Placental epithelial cell (primary cell): ENCODE measurements at places on chromosomes 6 and 20. TPM values are rescaled to one million over a fixed set of nuclear protein-coding genes. Genes with fewer than 3 reads are reported as not detected.

The KCNK5 gene
- 0.22 TPM in 1 of 2 replicates, not detected in the other for total RNA-seq

The SYNDIG1 gene
- total RNA-seq = not detected in 2 replicates

The HLA-DRB5 gene
- not detected in 2 replicates for total RNA-seq

The PROKR2 gene
- not detected in 2 replicates for total RNA-seq

The LY6G6D gene
- total RNA-seq = not detected in 2 replicates

The SEL1L2 gene
- not detected in 2 replicates for total RNA-seq

The NRSN1 gene
- total RNA-seq = not detected in 2 replicates

The GABRR1 gene
- not detected in 2 replicates for total RNA-seq

The PLN gene
- total RNA-seq = 0.11 TPM in 1 of 2 replicates, not detected in the other

The ENPP1 gene
- 339 and 481 TPM in 2 replicates for total RNA-seq

The ELOVL4 gene
- 2.3 and 2.4 TPM in 2 replicates for total RNA-seq

The TTLL9 gene
- total RNA-seq = under 0.01 TPM in 1 of 2 replicates, not detected in the other

The PCSK2 gene
- not detected in 2 replicates for total RNA-seq

The FOXS1 gene
- not detected in 2 replicates for total RNA-seq

The SPATS1 gene
- total RNA-seq = not detected in 2 replicates

The REV3L gene
- total RNA-seq = 19.2 and 22.0 TPM in 2 replicates

The DNAAF9 gene
- 14.1 and 15.9 TPM in 2 replicates for total RNA-seq

The BCKDHB gene
- 23.9 and 27.7 TPM in 2 replicates for total RNA-seq

The MOCS3 gene
- total RNA-seq = 9.4 and 14.4 TPM in 2 replicates

The B3GAT2 gene
- total RNA-seq = not detected in 2 replicates

The TMEM217 gene
- total RNA-seq = 2.4 and 3.5 TPM in 2 replicates

The FRS3 gene
- total RNA-seq = 2.7 TPM in 2 replicates

The OR2H1 gene
- not detected in 2 replicates for total RNA-seq

The OR2B6 gene
- total RNA-seq = not detected in 2 replicates

The PLA2G7 gene
- 7.2 and 7.5 TPM in 2 replicates for total RNA-seq

The NR2E1 gene
- not detected in 2 replicates for total RNA-seq

The RNF217 gene
- 93.0 and 288 TPM in 2 replicates for total RNA-seq

The TSPO2 gene
- total RNA-seq = not detected in 2 replicates

The EIF2S2 gene
- total RNA-seq = 49.9 and 55.1 TPM in 2 replicates

The GFRA4 gene
- total RNA-seq = not detected in 2 replicates

The MDFI gene
- 223 and 402 TPM in 2 replicates for total RNA-seq

The PNLDC1 gene
- 0.11 TPM in 1 of 2 replicates, not detected in the other for total RNA-seq

The MAS1 gene
- total RNA-seq = not detected in 2 replicates

The ADGRF5 gene
- 6.7 and 13.7 TPM in 2 replicates for total RNA-seq

The C6orf89 gene
- total RNA-seq = 29.8 and 47.4 TPM in 2 replicates

The ESR1 gene
- not detected in 2 replicates for total RNA-seq

The CST1 gene
- total RNA-seq = not detected in 2 replicates

The DCBLD1 gene
- total RNA-seq = 21.6 and 80.6 TPM in 2 replicates

The C6orf132 gene
- 9.8 and 19.8 TPM in 2 replicates for total RNA-seq

The E2F1 gene
- 4.7 and 5.6 TPM in 2 replicates for total RNA-seq

The SPATA25 gene
- total RNA-seq = 0.98 and 2.0 TPM in 2 replicates

The HLA-DQA2 gene
- not detected in 2 replicates for total RNA-seq

The SCRT2 gene
- total RNA-seq = not detected in 2 replicates

The PPP1R3G gene
- total RNA-seq = 7.9 and 11.4 TPM in 2 replicates

The ZNF512B gene
- 15.3 and 15.6 TPM in 2 replicates for total RNA-seq

The HNF4A gene
- total RNA-seq = not detected in 2 replicates

The SLC22A16 gene
- total RNA-seq = not detected in 2 replicates

The ULBP3 gene
- total RNA-seq = 3.5 and 9.7 TPM in 2 replicates
